ENCODE measurements at places on chromosomes 7 and 10. TPM values are rescaled to one million over a fixed set of nuclear protein-coding genes. Genes with fewer than 3 reads are reported as not detected.

GRCh38 chr10:116158036-116158435, 115.0 kb downstream of the GFRA1 start:
- no peak for DNase-seq

- no peak for DNase-seq
Measured at GRCh38 chr10:12022580-12023257, 19.9 kb downstream of the UPF2 start.

GRCh38 chr10:49117376-49118070, 2.2 kb upstream of the VSTM4 start:
- no peak for DNase-seq

DNA sequence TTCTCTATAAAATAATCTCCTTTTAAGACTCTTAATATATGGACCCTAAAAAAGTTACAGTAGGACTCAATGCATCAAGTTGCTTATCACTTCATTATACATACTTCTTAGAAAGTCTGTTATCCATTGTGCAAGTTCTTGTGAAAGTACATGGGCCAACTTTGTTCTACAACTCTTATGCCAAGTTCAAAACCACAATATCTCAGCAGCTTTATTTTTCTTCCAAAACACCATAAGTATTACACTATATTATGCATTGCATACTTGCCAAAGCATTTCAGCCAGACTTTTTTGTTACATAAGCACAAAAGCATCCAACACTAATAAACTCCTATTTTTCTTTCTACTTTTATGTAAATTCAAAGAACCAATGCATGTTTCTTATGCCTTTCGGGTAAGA, 94.4 kb downstream of the AHR start:
- no peak for DNase-seq

DNA sequence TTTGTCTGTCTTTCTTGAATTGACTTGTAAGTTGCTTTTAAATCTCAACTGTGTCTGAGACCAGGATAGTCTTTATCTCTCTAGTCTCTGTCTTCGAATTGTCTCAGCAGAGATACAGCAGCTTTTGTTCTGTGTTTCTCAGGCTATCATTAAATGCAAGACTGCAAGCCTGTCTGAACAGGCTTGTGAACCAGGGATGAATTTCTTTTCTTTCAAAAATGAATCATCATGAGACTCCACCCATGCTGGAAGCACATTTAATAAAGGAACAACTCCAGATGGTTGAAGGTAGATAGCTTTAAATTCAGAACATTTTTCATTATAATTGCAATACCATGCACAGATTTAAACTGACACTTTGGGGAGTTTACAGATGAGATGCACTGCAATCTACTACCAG, 155.9 kb downstream of the SEC23IP start:
- no peak for DNase-seq

DNA sequence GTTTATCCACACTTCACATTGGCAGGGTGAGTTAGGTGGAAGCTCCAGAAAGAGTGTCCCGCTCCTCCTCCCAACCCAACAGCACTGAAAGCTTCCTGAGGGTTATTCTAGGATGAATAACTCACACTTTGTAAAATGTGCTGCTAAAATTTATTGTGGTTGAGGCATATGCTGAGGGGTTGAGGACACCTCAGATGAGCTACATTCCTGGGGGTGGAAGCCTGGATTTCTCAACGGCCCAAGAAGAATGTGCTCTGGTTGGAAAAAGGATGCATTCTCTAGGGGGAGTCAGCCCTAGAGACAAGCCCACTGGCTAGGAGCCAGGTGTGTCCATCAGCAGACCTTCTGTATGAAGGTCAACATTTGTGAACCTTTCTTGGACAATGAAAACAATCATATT, 91.5 kb upstream of the PDE1C start:
- no peak for DNase-seq

GRCh38 chr10:13815756-13816155, 229.0 kb downstream of the PRPF18 start:
- DNase-seq: no peak

DNA sequence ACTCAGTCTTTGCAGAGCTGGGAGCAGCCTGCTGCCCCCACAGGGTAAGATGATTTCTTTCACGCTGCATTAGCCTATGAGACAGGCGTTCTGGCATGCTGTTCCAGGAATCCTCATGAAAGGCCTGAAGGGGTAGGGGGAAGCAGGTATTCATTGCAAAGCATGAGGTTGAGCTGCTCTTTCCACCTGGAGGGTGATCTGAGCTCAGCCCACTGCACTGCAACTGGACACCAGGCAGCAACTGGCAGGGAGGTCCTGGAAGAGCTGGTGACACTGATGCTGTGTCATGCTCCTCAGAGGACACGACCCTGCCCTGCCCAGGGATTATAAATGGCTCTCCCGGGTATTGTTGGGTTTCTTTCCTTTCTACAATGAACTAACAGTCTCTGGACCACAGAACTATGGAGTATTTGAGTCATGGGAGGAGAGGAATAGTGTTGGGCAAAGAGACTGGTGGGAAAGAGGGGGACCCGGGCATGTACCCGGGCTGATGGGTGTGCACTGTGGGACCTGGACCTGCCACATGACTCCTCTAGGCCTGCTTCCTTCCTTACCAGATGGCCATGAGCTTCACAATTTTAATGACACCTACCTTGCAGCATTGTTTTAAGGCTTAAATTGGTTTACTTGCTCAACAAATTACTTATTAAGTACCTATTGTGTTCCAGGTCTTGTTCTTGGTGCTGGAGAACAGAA, 24.3 kb downstream of the SLC25A28 start:
- DNase-seq: no peak

DNA sequence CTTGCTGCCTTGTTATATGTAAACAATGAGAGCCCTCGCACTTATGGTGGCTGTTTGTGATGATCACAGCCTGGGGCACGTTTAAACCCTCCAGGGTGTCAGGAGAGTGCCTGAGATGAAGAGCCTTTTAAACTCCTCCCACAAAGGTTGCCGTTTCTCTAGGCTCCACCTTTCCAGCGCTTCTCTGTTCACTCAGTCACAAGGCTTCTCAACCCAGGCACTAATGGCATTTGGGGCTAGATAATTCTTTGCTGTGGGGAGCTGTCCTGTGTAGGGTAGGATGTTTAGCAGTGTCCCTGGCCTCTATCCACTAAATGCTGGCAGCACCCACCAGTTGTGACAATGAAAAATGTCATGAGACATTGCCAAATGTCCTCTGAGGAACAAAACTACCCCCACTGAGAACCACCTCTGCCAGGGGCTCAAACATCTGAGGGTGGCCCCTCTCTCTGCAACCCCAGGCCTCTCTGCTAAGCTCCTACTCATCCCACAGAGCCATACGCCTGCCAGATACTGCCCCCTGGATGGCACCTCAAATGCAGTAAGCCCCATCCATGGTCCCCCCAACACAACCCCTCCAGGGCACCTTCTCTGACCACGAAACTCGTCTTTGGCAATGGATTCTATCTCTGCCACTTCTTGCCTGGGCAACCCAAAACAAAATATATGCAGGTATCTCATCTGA, 144.3 kb upstream of the ZMIZ1 start:
- no peak for DNase-seq

DNA sequence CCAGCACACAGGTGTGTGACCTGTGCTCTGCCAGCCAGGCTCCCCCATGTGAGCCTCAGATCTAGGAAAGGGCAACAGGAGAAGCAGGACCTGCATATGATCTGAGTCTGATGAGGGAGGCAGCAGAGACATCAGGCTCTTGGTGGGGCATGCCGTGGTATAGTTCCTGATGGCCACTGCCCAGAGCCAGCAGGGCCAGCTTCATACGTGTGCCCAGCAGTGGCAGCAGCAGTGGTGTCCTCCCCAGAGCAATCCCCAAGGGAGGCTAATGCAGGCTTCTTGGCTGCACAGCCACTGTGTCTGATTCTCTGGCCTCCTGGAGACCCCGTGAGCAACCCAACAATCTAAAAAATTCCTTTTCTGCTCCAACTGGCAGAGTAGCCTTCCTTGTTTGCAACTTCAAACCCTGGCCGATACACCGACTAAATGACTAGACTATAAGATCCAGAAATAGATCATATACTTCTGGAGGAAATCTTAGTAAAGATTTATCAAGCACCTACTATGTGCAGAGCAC, 230.6 kb upstream of the ZMIZ1 start:
- no peak for DNase-seq

DNA sequence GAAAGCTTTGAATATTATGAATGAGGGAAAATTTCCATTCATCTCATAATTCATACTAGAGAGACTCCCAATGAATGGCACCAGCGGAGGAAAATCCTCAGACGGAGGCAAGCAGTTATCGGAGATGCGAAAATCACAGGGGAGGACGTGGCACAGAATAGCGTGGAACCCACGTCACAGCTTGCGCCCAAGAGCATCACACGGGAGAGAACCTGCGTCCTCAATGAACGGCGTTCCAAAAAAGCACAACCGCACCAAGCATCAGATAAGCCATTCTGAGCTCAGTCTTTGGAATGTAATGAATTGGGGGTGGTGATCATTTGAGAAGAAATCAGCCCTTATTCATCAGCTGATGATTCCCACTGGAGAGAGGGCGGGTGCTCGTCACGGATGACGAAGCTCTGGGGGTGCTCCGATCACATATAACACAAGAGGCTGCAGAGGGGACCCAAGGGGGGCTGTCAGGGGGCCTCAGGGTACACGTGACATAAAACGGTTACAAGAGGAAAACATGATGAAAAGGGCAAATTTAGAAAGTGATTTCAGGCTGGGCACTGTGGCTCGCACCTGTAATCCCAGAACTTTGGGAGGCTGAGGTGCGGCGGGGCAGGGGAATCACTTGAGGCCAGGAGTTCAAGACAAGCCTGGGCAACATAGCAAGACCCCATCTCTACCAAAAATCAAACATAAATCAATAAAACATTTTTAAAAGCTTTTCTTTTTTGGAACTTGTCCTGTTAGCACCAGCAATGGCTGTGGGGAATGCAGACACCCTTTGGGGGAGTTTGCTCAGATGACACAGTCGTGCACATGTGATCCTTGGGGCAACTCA, 33.8 kb upstream of the FIS1 start:
- DNase-seq: no peak

DNA sequence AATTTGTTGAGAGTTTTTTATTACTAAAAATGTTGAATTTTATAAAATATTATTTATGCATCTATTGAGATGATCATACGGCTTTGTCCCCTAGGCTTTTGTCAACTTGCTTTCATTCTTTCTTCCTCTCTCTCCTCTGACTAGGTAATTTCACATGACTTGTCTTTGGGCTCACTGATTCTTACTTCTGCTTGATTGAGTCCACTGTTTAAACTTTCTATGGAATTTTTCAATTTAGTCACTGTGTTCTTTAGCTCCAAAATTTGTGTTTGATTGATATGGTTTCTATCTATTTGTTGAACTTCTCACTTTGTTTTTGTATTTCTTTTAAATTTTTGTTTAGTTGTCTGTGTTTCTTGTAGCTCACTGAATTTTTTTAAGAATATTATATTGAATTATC, 65.9 kb upstream of the PTPRZ1 start:
- no peak for DNase-seq

- DNase-seq: no peak
Measured at GRCh38 chr10:88991899-88992320, 1.3 kb downstream of the FAS start.

- DNase-seq: no peak
Measured at GRCh38 chr7:2955269-2955668, 88.4 kb downstream of the CARD11 start.

- no peak for DNase-seq
Measured at GRCh38 chr10:52609626-52610240, 162.9 kb downstream of the MBL2 start.

Gene DGKI
- total RNA-seq: 21.4 TPM

Gene TMEM213
- not detected for total RNA-seq

Gene LRRC18
- total RNA-seq: not detected

Gene GNB2
- 211 TPM for total RNA-seq

Gene WNT16
- not detected for total RNA-seq
